ENCODE measurements at places on chromosomes 3 and 15.

- DNase-seq, result no peak
These were observed 13.0 kb upstream of the UBR1 start for GRCh38 chr15:43118829-43119228.

- DNase-seq, result no peak
These were observed 77.2 kb upstream of the WDR72 start for GRCh38 chr15:53836618-53837017.

- DNase-seq, result no peak
These were observed 439.1 kb downstream of the SHQ1 start for GRCh38 chr3:72408983-72409779.

GRCh38 chr3:60095516-60095915 lies 1045.7 kb upstream of the CFAP20DC start:
- no peak for DNase-seq

DNA sequence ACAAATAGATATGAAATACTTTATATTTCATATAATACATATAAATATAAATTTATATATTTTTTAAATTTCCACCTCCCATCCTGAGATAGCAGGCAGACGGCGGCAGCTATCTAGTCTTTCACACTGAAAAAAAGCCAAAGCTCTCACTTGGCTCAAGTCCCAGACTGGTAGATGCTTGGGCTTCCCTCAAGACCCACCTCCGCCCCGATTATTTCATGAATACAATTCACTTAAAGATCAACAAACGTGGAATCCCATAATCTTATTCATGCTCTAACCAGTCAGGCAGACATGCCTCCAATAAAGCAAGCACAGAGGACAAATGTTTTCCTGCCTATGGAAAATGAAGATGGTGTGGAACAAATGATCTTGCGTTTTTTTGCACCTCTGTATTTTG lies 275.9 kb upstream of the NR2F2 start:
- no peak for DNase-seq

- DNase-seq, result no peak
These were observed 119.4 kb downstream of the GADL1 start for GRCh38 chr3:30775040-30775439.

- no peak for DNase-seq
These were observed 514 bp upstream of the FAM174B start for GRCh38 chr15:92656089-92656488.

DNA sequence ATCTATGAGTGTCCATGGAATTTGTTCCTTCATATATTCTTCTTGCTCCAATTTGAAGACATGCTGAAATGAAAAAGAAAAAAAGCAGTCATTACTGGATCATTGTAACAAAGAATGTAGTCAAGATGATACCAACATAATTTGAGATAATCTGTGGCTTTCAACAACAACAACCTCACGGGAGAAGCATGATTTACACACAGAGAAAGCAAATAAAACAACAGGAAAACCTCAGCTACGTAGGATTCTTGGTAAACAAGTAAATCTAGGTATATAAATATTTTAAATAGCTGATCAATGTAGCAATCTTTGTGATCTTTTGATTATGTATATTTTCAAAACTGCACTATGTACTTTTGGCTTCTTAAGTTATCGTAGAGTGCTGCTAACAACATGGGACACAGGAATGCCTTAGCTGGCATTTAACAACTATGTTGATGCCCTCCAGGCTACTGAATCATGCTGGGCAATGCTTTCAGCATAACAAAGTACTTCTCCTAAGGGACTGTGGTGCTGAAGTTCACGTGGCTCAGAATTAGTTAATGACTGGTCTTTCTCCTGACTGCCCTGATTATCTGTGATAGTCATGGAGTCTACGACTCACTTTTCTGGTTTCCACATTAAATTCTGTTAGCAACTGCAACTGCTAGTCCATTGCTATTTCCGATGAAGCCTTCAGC lies 96.5 kb upstream of the MYO5C start:
- DNase-seq, result no peak

GRCh38 chr15:71357321-71357732 lies 242.1 kb downstream of the THSD4 start:
- no peak for DNase-seq

GRCh38 chr3:170734735-170735065 lies 135.3 kb downstream of the RPL22L1 start:
- DNase-seq, result no peak

- DNase-seq, result no peak
These were observed 107.2 kb upstream of the LRRC3B start for GRCh38 chr3:26515351-26515750.

- DNase-seq, result no peak
These were observed 280.1 kb downstream of the LRTM1 start for GRCh38 chr3:54647721-54648120.

DNA sequence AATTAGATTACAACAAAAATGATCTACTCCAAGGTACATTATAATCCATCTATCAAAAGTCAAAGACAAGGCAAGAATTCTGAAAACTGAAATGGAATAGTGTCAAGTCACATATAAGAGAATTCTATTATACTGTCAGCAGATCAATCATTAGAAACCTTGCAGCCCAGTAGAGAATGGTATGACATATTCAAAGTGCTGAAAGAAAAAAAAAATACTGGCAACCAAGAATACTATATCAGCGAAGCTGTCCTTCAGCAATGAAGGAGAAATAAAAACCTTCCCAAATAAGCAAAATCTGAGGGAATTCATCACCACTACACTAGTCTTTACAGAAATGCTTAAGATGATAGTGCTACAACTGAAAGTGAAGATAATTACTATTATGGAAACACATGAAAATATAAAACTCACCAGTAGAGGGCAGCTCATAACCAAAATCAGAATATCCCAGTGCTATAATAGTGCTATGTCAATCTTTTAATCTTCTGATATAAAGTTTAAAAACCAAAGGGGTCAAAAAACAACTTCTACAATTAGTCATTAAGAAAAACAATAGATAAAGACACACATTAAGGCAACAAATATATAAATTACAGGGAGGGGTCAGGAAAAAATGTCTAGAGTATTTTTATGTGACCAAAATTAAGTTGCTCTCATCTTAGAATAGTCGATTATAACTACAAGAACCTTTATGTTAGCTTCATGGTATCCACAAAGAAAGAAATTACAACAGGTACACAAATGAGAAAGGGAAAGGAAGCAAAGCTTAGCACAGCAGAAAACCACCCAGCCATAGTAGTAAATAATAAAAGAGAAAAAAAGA lies 190.7 kb upstream of the CNTN6 start:
- DNase-seq, result no peak

- DNase-seq, result no peak
These were observed 738.4 kb downstream of the PLOD2 start for GRCh38 chr3:145422556-145422955.

DNA sequence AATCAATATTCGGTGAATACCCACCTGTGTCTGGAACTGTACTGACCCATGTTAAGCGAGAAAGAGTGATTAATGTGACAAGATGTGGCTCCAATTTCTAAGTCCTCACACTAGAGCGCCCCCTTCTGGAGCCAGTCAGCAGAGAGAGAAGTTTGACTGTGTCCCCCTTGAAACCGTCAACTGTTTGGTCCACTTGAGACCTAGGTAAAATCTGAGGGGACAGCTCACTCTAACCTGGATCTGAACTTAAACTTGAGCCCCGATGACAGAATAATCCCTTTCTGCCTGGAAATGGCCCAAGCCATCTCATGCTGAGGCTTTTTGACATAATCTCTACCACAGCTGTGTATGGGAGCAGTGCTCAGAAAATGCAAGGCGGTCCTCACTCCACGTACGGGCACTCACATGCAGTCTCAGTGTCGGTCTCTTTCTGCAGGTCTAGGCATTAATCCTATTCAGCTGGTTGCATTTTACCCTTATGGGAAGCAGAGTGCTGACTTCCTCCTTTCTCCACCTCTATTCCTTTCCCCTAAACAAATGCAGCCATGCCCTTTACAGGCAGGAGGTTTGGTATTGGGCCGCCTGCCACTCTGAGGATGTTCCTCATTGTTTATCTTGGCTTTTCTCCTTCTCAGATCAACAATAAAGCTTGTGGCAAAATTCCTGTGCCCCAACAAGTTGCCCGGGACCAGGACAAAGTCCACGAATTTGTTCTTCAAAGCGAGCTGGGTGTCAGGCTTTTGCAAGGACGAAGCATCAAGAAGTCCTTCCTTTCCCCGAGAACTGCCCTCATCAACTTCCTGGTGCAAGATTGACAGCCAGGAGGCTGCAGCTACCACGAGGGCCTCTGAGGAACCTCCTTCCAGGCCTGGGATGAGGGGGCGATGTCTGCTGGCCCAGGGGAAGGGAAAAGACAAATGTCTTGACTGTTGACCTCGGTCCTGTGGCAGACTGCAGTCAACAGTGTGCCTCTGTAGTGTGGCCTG lies 47.5 kb upstream of the LIMD1 start:
- DNase-seq, result peak; percentile 12

GRCh38 chr3:59565125-59565524 lies 515.3 kb upstream of the CFAP20DC start:
- DNase-seq, result no peak

DNA sequence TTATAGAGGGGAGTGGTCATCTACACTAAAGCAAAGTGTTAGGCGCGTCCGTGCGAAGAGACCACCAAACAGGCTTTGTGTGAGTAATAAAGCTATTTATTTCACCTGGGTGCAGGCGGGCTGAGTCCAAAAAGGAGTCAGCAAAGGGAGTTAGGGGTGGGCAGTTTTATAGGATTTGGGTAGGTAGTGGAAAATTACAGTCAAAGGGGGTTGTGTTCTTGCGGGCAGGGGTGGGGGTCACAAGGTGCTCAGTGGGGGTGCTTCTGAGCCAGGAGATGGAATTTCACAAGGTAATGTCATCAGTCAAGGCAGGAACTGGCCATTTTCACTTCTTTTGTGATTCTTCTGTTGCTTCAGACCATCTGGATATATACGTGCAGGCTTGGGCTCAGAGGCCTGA lies 47.1 kb downstream of the OIP5 start:
- no peak for DNase-seq

DNA sequence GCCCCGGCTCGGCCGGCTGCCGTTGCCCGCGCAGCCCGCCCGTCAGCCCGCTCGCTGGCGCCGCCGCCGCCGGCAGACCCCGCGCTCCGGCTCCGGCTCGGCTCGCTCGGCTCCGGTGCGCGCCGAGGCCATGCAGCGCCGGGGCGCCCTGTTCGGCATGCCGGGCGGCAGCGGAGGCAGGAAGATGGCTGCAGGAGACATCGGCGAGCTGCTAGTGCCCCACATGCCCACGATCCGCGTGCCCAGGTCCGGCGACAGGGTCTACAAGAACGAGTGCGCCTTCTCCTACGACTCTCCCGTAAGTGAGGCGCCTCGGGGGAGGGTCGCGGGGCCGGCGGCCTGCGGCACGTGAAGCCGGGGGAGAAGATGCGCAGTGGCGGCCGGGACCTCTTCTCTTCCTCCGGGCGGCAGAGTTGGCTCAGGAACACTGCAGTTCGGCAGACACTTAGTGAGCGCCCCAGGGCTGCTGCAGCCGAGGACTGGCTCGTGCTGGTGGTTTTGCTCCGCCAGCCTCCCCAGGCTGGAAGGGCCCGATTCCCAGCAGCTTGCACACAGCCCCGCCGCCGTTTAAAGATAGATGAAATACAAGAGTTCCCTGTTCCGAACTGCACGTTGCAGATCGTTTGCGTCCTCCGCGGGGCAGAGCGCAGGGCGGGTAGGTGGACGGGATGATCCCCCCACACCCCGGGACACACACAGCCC lies 407 bp downstream of the USP13 start:
- peak; percentile 37 for DNase-seq

- DNase-seq, result no peak
These were observed 131.2 kb downstream of the CD47 start for GRCh38 chr3:107959550-107960154.

GRCh38 chr3:30553641-30554316 lies 52.6 kb upstream of the TGFBR2 start:
- no peak for DNase-seq

GRCh38 chr15:100259266-100259665 lies 82.5 kb downstream of the ADAMTS17 start:
- no peak for DNase-seq

DNA sequence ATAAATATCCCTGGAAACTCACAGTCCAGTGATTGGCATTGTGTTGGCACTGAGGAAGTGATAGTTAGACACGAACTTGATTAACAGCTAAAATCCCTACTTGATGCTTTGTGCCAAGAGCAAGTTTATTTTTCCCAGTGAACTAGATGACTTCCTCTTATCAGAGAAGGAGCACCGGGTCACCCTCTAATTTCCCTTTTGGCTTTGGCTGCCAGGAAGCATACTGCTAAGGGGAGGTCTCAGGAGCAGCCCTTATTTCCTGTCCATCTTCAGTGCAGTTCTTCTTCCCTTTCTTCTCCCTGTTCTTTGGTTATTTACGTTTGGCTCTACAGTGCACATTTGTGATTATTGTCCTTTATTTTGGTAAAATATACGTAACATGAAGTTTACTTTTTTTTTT lies 13.0 kb downstream of the FBLN2 start:
- DNase-seq, result no peak

DNA sequence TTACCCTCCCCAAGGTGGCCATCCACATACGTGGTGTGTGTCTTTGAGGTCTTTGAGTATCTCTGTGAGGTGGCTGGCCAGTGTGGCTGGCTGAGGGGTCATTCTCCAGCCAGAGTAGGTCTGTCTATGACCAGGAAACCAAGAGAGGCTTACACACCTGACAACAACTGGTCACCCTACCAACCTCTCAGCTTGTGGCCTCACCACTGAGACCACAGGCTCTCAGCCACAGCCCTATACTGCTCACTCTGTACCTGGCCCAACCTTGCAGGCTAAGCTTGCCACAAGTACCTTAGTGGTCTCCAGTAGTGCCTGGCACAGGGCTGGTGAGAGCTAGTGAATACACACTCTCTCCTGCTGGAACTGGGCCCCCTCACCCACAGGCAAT lies 5.1 kb downstream of the HEMK1 start:
- DNase-seq, result no peak

DNA sequence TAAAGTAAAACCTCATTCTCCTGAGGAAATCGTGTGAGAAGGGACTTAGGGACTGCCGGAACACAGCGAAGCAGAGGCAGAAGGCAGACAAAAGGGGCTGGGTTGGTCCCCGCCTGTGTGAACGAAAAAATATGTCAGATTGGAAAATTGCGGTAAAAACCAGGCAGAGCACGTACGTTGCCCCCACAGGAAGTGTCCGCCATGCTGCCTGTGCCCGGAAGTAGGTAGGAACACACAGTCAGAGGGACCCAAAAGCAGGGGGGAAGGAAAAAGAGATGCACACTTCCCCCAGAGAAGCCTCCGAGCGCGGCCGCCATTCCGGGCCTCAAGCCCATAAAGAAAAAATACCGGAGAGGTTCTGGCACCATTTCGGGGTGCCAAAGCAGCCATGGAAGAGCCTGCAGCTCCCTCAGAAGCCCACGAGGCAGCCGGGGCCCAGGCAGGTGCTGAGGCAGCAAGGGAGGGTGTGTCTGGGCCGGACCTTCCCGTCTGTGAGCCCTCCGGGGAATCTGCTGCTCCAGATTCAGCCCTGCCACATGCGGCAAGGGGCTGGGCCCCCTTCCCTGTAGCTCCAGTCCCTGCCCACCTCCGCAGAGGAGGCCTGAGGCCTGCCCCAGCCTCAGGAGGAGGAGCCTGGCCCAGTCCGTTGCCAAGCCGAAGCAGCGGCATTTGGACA lies at the start of gene MKRN3:
MKRN3 (plus strand) TSS at position 280 of the 676 bp plus-strand sequence; CDS start at position 389, 109 bp downstream.
- no peak for DNase-seq

DNA sequence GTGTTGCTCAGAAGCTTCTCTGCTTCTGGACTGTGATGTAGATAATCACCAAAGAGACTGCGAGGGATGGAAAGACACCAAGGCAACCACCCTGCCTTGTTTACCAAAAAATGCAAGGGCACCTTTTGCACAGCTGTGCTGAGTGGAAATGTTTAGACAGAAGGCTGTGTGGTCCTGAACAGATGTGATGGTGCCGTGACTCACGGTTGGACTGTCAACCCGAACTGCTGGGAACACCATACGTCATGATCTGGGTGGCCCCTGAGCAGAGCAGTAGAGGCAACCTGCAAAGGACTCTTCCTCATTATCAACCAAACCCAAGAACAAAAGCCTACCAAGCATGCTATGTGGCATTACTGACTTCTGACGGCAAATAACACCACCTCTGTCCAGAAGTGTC lies 61.3 kb upstream of the LPP start:
- no peak for DNase-seq

Measured in T-helper 9 cell (primary cell).